ENCODE measurements at places on chromosomes 5 and 9.

DNA sequence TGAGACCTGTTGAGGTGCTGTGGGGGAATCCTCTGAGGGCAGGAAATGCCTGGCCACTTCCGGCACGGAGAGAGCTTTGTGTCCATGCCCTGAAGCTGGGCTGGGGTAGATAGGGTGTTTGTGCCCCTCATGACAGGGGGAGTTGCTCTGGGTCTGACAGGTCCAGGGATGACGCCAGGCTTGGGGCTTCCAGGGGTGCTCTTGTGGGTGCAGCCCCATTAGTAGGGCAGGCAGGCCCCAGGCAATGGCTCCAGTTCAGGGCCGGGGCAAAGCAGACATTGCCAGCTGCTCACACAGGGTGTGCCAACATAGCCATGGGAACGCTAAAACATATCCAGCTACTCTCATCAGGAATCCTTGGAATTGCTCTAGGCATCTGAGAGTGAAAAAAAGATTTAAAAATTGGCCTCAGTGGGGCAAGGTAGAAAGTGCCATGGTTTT lies 21.1 kb downstream of the PITX1 start:
- no peak for DNase-seq

GRCh38 chr5:127001621-127002296 lies 28.6 kb downstream of the MARCHF3 start:
- DNase-seq, result peak; percentile 93

GRCh38 chr9:31388660-31389059 lies 995.8 kb upstream of the ACO1 start:
- no peak for DNase-seq

DNA sequence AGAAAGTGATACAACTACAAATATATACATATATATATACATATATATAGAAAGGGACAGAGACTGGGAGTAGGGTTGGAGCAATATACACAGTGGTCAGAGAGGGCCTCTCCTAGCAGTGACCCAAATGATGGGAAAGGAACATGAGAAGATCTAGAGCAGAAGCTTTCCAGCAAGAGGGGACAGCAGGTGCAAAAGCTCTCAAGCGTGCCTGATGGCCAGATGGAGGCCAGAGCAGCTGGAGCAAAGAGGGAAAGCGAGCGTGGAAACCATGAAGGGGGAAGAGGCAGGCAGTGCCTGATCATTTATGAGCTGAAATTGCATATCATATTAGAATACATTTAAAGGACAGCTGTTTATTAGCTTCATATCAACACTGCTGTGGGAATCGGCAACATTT lies 7.6 kb upstream of the GRPEL2 start:
- no peak for DNase-seq

GRCh38 chr9:82593501-82593900 lies 469.4 kb downstream of the RASEF start:
- no peak for DNase-seq

DNA sequence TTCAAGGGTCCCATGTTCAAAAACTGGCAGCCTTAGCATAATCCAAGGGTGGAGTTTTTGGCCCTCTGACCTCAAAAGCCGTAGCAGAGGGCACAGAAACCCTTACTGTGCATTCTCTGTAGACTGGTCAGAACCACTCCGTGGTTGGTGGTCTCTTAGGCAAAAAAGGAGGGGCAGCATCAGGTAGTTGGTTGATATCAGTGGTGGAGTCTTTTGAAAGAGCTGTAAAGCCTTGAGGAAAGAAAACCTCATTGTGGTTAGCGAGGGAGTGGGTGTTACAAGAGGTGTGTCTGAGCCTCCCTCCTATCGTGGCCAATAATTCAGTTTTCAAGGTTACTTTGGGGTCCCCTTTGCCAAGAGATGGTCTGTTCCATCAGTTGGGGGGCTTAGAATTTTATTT lies 40.9 kb downstream of the ARHGEF28 start:
- no peak for DNase-seq

- DNase-seq, result no peak
Measured at GRCh38 chr5:32736842-32737241, 25.7 kb downstream of the NPR3 start.

GRCh38 chr9:7570107-7570720 lies 229.4 kb downstream of the DMAC1 start:
- DNase-seq, result peak; percentile 49
